NCI-H774 (cell line): ENCODE measurements at places on chromosomes 2 and 18.

- no peak for DNase-seq
Measured at GRCh38 chr2:177073611-177074010, 139.0 kb upstream of the HNRNPA3 start.

DNA sequence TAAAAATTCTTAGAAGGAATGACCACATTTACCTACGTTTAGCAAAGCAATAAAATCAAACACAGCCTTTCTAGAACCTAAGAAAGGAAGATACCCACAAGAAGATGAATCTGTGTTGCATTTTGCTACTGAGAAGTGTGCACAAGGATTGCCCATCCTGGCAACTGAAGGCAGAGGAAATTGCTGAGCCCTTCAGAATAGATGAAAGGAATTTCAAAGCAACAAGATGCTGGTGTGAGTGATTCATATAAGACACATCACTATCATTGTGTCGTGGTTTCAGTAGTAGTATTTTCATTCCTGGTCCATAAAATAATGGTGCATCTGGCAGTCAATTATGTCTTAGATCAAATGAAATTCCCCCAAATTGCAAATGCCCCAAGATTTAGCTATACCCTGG is 48.4 kb upstream of the ANKRD44 start:
- DNase-seq: no peak

GRCh38 chr18:70220628-70221027 is 15.1 kb upstream of the RTTN start:
- DNase-seq: no peak

DNA sequence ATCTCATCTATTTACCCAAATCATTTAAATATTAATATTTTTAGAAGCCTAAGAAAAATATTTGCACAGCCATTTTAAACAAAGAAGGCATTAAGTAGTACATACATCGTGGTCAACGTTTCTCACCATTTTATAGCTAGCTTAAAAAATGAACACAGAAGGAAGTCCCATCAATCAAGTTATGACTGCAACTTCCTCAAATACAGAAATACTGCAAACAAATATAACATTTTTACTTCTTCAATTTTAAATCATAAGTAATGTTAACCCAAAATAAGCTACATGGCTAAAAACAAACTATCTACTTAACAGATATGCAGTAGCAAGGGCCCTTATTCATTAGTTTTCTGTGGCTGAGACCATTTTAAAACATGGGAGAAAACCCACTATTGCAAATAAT is 30.6 kb downstream of the ITSN2 start:
- DNase-seq: no peak
